Stimulated activated naive CD8-positive, alpha-beta T cell treated with anti-CD3 and anti-CD28 coated beads, Interleukin-15, Interleukin-2, amounts not matched to agents 100 U/mL and 50 U/mL, for 24 hours (primary cell): ENCODE measurements at places on chromosomes 12 and 14.

GRCh38 chr14:102589761-102590290 lies 2.6 kb upstream of the RCOR1 start:
- DNase-seq = no peak

- no peak for DNase-seq
These were observed 88.2 kb downstream of the KLHL28 start for GRCh38 chr14:44873536-44873935.

- DNase-seq = peak; percentile 79
These were observed 10.8 kb downstream of the SUOX start for GRCh38 chr12:56007564-56008559.

GRCh38 chr12:53474077-53474476 lies 22.2 kb downstream of the PCBP2 start:
- DNase-seq = no peak

DNA sequence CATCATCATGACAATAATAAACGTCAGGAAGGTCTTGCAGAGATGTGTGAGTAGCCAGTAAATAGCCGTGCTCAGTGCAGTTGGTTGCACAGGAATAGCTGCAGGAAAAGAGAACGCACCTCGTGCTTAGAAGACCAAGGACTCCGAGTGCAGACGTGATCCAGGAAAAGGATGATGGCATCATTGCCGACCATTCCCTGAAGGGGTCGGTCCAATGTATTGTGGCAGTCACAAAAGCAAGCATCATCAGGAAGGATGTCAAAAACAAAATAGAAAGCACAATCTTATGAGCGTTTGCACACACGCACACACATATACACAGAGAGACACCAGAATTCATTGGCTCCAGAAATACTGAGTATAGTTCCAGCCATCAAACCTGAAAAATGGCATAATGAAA lies 12.8 kb downstream of the DUSP6 start:
- DNase-seq = no peak

- DNase-seq = no peak
These were observed 2.8 kb upstream of the AQP2 start for GRCh38 chr12:49947593-49948226.

- DNase-seq = no peak
These were observed 35.5 kb upstream of the PAX9 start for GRCh38 chr14:36626151-36626550.

GRCh38 chr14:79167957-79168356 lies 997.8 kb downstream of the NRXN3 start:
- no peak for DNase-seq

GRCh38 chr14:50977863-50978528 lies 33.7 kb upstream of the PYGL start:
- DNase-seq = no peak

- DNase-seq = no peak
These were observed 2.7 kb downstream of the APPL2 start for GRCh38 chr12:105233041-105233905.

GRCh38 chr12:69851976-69852375 lies 26.9 kb downstream of the MYRFL start:
- DNase-seq = no peak

GRCh38 chr14:81341370-81341769 lies 58.8 kb downstream of the STON2 start:
- DNase-seq = no peak

GRCh38 chr14:82488473-82488872 lies 954.8 kb upstream of the SEL1L start:
- no peak for DNase-seq

- DNase-seq = no peak
These were observed 486.3 kb upstream of the CCDC196 start for GRCh38 chr14:65999865-66000264.

DNA sequence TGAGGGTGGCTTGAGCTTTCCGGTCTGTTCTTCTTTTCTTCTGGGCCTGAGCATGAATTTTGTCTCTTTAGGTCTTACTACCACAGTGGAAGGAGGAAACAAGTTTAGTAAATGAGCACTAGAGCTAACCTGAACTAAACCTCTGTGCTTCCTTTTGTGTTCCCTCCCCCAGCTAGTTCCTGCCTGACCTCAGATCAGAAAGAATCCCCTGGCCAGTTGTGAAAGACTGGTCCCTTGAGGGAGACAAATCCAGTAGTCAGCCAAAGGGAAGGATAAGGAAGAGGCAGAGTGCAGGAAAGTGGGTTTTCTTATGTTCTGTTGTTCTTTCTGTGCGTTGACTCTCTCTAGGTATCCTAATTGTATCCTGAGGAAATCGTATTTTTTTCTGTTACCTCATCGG lies 17.5 kb downstream of the ZNF664 start:
- no peak for DNase-seq

DNA sequence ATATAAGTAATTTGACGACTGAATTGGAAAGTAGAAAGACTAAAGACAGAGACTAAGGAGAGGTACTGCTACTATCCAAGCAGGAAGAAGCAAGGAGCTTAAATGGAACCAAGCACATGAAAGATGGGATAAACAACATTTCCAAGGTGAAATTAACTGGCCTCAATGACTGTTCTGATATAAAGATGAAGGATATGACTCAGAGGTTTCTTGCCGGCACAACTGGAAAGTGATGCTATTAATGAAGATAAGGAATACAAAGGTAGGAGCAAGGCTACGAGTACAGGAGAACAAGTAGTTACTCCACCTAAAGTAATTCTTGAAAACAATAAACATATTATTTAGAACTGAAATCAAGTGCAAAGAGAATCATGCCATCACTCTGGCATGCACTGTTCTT lies 6.4 kb downstream of the SNX6 start:
- no peak for DNase-seq

- DNase-seq = no peak
These were observed 19.4 kb downstream of the PPP1R36 start for GRCh38 chr14:64569138-64569631.

DNA sequence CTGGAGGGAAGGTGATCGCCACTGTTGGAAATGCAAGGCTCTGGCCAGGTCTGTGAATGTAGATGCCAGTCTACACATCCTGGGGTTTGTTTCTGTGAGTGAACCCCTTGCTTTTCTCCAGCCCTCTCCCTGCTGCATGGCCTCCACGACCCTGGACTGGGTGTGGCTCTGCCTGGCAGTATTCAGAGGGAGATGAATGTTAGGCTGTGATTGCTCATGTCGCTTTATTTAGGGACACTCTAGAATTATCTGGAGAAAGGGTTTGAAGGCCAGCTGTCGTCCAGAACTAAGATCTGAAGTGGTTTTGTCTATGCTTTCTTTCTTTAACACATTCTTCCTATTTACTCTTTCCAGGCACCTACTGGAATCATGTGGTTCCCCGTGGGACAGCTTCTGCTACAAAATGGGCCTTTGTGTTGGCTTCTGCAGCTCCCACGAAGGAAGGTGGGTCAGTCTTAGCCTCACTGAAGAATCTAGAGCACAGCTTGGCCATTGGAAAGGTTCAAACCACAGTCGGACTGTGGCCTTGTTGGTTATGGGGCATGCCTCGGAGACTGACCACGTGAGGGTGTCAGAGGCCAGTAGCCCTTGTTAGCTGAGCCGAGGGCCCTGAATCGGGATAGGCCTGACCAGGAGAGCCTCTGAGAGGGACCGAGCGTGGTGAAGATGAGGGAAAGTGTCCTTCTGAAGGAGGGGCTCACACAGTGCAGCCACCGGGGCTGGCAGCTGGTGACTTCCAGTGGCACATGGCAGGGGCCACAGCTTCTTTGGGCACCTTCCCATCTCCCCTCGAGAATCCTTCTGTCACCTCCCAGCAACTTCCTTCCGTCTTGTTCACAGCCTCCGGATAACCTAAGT lies 59.1 kb downstream of the ANKRD9 start:
- DNase-seq = no peak

DNA sequence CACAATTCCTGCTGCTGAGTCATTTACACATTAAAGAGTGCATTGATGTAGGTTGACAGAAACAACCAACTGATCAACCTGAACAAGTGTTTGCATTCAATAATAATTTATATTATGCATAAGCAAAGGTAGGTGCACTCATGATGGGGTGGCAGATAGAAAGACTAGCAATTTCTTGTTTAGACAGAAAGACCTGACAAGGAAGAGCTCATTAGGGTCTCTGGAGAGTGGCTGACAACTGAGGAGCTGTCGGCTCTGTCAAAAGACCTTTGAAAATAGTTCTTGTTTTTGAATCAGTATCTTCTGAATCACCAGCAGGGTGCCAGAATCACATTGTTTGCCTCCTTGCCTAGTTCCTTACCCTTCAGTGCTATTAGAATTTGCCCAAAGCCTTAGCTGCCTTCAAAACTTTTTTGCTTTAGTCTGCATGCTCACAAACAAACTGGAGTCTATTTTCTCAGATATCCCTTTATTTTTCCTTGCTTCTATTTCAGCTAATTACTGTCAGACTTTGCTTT lies 234.7 kb downstream of the BTG1 start:
- no peak for DNase-seq

GRCh38 chr12:118312578-118312977 lies 60.1 kb downstream of the TAOK3 start:
- no peak for DNase-seq

DNA sequence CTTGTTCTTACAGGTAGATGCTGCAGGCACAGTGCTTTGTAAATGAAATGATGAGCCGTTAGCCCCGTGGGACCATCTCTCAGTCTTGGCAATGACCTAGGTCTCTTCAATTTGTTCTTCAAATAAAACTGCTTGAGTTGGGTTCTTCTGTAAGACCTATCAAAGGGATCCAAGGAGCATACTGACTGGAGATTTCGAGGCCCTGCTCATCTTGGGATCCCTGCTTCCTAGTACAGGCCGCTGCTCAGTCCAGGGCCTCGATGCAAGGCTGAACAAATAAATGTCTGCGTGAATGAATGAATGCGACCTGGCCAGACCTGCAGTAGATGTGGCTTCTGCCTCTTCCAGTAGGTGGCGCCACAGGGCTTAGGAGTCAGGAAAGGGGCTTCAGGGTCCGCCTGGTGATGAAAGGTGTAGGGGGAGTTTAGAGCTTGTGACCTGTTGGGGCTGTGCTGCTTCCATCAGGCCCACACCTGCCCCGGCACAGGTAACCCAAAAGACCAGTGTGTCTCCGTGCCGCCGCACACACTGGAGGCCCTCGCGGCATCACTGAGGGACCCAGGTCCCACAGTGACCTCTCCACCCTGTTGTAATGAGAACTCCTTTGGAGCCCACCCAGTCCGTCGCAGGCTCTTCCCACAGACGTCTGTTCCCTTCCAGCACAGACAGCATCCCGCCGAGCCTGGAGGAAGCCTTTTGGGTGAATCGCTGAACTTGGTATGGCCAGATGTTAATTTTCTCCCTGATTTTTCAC lies 4.4 kb downstream of the CACNA1C start:
- DNase-seq = peak; percentile 66

- DNase-seq = no peak
These were observed 269.7 kb upstream of the FAR2 start for GRCh38 chr12:28879379-28879778.

GRCh38 chr12:19674437-19674836 lies 235.1 kb downstream of the AEBP2 start:
- DNase-seq = no peak

GRCh38 chr14:57355081-57355800 lies 35.1 kb upstream of the NAA30 start:
- DNase-seq = no peak

DNA sequence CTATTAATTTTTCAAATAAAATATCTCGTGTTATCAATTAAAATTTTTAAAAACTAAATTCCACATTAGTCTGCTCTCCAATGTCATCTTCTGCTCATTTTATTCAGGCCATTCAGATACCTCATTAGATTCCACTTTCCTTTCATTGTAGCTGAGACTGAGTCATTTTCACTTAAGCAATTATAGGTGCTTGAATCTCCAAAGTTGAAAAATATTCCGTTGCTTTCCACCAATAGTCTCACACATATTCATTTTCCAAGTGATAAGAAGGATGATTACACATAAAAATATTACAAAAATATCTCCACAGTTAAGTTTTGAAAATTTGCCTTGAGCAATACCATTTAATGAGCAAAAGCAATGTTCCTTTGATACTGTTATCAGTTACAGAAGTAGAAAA lies 36.5 kb upstream of the YBX3 start:
- no peak for DNase-seq

DNA sequence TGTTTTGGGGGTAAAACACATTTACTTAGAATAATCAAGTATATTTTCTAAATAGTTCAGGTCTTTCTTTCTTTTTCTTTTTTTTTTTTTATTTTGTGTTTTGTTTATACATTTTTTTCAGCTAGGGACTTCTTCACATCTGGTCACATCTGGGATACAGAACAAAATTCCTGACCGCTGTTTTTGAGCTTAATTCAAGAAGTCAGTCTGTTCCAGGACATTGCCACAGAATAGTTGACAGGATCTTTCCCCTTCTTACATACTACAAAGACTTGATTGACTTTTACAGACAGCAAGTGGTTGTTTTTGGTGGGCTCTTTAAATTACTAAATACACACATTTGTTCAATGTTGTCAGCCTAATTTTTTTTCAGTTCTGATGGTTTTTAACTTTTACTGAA lies 41.8 kb upstream of the DCN start:
- no peak for DNase-seq

DNA sequence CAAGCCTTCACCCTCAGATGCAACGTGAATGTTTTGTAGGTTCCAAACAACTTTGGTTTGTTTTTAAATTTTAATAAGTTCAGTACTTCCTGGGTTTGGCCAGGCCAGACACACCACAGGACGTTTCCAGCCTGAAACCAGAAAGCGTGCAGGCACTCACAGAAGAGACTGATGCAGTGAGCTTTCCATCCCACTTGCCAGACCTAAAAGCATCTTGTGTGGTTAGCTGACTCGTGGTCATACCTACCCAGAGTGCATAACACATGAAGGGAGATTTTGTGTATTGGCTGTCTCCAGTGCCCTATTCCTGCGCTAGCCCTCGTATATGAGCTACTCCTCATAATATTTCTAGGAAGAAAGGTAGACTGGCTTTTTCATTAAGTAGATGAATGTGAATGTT lies 297.3 kb upstream of the FAR2 start:
- no peak for DNase-seq

GRCh38 chr12:40375076-40375475 lies 150.3 kb downstream of the LRRK2 start:
- DNase-seq = no peak

DNA sequence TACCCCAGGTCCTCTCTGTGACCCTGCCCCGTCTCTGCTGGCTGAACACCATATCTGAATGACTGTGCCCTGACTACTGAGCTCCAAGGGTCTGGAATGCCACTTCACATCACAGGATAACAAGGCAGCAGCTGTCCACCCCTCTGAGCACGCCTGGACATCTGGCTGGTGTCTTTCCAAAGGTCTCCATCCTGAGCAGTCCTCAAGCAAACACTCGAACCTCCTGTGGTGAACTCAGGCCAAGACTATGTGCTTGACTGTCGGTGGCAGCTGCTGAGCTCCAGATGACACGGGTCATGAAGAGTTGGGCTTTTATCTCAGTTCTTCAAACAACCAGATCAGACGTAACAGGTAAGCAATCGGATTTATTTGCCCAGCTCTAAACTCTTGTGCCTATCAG lies 117.2 kb upstream of the BCL2L14 start:
- DNase-seq = no peak

DNA sequence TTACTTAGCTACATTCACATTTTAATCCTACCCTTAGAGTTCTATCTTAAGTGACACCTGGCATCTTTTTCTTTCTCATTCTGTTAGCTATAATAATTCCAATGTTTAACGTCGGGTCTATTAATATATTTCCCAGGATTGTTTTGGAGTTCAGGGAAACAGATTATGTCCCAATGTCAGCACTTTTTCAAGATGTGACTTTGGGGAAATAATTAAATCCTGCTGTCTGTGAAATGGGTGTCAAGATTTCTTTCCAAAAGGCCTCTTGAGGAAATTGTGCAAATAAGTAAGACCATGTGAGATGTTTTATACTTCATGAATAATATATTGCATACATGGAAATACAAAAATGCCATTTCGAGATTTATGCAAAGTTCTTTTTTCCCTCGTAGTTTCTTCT lies 887.6 kb upstream of the SEL1L start:
- DNase-seq = no peak

GRCh38 chr12:11622876-11623281 lies 26.6 kb upstream of the ETV6 start:
- no peak for DNase-seq
